Esophagus squamous epithelium (tissue), 5 donors: ENCODE measurements at places on chromosomes 5 and 9. TPM values are rescaled to one million over a fixed set of nuclear protein-coding genes. Genes with fewer than 3 reads are reported as not detected.

TEX10 gene
- 8.4 TPM for total RNA-seq

CDH9 gene
- not detected for total RNA-seq

MYOZ3 gene
- total RNA-seq: under 0.01 TPM

SOWAHA gene
- total RNA-seq: 0.45 TPM

LECT2 gene
- not detected for total RNA-seq

DNA sequence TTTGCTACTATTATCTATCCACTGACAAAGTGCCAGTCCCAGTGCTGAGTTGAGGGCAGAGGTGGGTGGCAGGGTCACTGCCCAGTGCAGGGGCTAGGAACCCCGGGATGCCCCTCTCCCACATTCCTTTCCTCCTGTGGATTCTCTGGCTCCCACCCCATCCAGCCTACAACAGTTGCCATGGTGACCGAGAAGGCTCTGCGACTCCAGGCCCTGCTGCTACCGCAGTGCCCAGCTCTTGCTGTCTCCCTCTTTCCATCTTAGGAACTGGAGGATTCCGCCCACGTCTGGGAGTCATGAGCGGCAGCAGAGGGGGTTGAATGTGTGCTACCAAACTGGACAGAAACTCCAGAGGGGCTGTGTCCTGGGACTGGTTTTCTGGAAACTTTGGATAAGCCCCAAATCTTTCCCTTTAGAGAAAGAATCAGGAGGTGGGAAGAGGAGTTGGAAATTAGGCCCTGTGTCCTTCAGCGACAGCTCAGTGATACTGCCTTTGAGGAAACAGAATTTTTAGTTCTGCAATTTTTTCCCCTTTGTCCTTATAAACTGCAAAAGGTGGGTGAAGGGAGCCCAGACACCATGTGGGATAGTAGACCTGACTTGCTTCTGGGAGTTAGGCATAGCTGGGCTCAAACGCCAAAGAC, 20.7 kb upstream of the C5orf47 start:
- no peak for DNase-seq

GRCh38 chr5:137399911-137400310, 99.2 kb downstream of the SPOCK1 start:
- no peak for DNase-seq

- DNase-seq: no peak
These were observed 14.6 kb upstream of the RNU6ATAC start for GRCh38 chr9:134178768-134179551.

DNA sequence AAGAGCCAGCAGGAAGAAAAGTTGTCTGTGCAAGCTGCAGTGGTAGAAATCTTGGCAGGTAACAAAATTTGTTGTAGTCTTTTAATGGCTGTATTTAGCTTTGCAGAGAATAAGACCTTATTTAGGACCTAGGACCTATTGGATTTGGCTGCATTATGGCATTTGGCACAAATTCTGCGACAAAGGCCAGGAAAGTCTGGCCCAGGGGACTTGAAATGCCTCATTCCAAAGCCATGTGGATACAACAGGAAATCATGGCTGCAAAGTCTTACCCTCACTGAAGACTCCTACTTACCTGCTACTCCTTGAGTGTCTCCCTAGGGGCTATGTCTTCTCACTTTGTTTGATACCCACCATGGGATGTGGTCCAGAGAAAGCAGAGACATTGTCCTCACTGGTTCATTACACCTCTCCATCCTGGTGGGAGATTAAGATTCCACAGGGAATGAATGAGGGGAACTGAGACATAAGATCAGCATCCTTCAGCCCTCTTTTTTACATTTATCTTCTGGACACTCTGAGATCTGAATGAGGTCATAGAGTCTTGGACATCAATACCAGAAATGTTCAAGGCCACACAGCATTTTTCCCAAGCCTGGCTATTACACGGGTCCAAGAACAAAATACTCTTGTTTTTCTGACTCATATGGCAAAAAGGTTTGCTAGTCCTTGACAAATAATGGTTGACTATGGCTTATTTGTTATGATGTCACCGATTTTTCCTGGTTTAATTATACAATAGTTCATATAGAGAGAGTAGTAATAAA, 119.4 kb downstream of the PDE8B start:
- DNase-seq: no peak

- DNase-seq: no peak
These were observed 58.2 kb downstream of the RFK start for GRCh38 chr9:76336027-76336426.

DNA sequence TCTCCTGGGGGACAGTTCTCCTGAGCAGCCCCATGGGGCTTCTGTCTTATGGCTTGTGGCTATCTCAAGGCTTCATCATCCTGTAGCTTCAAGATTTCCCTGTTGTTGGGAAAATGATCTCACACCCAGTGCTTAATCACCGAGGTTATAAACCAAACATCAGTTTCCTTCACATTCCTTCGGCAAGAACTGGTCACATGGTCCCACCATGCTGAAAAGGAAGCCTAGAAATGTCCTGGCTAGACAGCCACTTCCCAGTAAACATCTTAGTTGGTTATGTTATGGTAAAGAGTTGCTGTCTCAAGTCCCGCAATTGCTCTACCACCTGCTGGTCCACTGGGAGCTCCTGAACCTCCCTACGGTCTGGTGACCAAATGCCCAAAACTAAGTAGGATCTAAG, 66.0 kb downstream of the RAB3C start:
- DNase-seq: no peak

DNA sequence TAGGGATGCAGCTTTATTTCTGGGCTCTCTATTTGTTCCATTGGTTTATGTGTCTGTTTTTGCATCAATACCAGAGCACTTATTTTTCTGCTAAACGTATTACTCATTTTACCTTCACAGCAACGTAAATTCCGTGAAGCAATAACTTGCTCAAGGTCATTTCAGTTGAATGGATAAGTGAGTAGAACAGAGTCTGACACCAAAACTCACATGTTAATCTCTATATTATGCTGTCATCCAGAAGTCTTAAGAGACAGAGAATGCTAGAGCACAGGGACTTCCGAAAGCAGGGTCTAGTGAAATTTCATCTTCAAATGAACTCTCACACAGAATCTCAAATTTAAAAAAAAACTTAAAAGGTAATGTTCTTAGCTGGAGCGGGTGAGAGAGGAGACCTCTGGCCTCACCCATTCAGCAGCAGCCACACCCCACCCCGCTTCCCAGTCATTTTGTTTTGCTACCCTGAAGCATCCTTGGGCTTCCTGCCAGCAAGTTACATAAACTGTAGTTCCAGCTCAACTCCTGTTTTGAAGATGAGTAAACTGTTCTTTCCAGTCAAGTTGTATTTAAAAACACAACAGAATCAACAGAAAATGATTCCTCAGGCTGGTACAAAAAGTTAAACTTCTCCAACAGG, 69.3 kb downstream of the TRIM36 start:
- no peak for DNase-seq

DNA sequence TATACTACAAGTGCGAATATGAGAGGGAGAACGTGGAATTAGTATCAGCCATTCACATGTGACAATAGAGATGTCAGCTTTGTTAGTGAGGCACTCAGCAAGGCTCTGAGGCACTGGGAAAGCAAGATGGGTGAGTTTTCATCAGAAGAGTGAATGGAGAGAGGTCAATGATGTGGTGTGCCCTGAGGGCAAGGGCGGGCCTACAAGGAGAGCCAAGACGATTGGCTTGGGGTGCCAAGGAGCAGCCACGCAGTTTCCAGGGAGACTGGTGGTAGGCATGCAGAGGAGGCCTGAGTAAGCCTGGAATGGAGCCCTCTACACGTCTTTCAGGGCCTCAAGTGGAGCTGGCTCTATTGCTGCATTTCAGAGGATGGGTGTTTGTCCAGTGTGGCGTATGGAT, 24.7 kb downstream of the BTF3 start:
- no peak for DNase-seq

GRCh38 chr5:133056891-133057290, 5.1 kb downstream of the HSPA4 start:
- no peak for DNase-seq

- no peak for DNase-seq
These were observed 466 bp downstream of the SMC2 start for GRCh38 chr9:104094534-104095015.
